IPS DF 6.9 (cell line): ENCODE measurements at places on chromosomes 4 and X.

- no peak for DNase-seq
Measured at GRCh38 chr4:76375703-76376102, 45.2 kb downstream of the CCDC158 start.

DNA sequence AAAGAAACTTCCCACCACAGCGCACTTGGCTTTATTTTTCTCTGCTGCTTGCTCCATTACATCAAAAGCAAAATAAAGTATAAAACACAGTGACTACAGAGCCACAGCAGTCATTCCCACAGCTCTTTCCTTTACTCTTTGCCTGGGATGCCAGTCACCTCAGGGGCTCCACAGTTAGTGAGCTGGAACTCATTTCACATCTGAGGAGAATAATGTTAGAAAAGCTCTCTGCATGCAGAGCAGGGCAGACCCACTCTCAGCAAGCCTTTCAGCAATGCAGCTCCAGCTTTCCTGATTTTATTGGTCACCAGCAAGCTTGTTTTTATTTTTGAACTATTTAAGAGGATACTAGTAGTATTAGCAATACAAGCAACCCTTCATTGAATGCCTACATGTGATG is 13.8 kb downstream of the GRXCR1 start:
- DNase-seq: no peak

GRCh38 chr4:39124885-39125599 is 57.3 kb upstream of the WDR19 start:
- DNase-seq: no peak

GRCh38 chr4:128303986-128304385 is 16.4 kb upstream of the PGRMC2 start:
- no peak for DNase-seq

DNA sequence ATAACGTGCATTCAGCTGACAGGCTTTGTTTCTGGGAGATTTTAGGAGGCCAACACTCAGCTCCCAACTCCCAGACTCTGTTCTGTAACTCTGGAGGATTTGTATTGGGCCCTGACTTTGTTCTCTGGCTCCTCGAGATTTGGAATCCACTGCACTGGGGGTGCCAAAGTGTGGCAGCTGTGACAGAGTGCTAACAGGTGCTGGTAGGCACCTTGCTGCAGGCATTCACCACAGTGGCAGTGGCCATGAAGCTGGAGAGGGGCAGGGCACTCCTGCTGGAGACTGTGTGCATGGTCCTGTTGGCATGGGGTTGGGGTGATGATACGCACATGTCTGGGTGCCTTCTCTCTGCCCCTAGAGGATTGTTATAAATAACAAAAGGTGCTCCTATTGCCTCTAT is 1094.9 kb upstream of the SLIT2 start:
- no peak for DNase-seq

- no peak for DNase-seq
Measured at GRCh38 chr4:57865264-57865663, 755.1 kb upstream of the IGFBP7 start.

DNA sequence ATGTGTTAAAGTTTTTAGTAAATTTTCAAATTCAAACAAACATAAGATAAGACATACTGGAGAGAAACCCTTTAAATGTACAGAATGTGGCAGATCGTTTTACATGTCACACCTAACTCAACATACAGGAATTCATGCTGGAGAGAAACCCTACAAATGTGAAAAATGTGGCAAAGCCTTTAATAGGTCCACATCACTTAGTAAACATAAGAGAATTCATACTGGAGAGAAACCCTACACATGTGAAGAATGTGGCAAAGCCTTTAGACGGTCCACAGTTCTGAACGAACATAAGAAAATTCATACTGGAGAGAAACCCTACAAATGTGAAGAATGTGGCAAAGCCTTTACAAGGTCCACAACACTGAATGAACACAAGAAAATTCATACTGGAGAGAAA is 32.8 kb downstream of the ZNF595 start:
- no peak for DNase-seq

- DNase-seq: no peak
Measured at GRCh38 chr4:140374130-140374477, 658 bp downstream of the SCOC start.

GRCh38 chrX:16659321-16659720 is 9.4 kb downstream of the S100G start:
- no peak for DNase-seq

- DNase-seq: peak; percentile 9
Measured at GRCh38 chr4:56086073-56086541, 137.4 kb downstream of the CEP135 start.

DNA sequence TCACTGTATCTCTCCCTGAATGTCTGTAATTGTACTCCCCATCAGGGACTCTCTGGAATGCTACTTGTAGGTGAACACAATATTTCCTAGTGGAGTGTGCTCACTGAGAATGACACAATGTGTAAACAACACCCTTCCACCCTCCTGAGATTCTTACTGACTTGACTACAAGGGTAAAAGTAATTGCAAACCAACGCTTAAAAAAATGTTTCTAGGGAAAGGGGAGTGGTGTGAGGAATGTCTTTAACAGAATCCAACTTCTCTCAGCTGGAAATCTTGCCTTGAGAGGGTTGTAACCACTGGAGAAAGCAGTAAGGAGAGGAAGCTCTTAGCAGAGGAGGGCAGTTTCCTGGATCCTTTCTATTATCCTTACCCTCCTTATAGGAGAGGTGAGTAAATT is 5.1 kb upstream of the RAPGEF2 start:
- no peak for DNase-seq

DNA sequence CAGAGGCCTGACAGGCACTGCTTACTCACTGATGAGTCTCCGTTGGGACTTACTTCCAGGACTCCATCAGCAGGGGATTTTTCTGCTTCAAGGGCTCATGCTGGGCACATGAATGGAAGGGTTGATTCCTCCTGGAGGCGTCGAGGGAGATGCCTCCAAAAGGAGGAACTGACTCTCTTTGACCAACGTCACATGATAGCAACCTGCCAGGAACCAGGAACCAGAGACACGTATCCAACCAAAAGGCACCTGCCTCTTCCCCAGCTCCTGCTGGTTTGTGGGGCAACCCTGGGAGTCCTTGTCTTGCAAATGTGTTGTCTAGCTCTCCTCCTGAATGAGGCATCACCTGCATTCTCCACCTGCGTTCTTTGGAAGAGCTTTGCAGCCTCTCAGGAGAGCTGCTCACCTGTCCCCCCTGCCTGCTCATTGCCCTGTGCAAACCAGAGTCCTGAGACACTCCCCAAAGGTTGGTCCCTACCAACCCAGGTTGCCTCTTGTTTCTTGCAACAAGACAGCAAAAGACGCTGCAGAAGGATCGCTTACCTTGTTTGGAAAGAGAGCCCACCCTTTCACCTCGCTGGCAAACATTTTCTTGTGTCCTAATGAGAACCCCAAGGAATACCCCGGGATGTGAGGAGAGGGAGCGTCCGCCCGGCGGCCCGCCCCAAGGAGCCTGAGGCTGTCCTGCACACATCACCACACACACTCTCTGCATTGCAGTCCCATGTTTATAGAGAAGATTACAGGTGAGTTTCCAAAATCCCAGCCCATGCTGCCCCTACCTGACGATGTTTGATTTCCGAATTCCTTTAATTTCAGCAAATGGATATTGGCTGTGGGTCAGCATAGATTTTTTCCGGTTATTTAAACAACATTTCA is 30.5 kb upstream of the SHOX start:
- DNase-seq: no peak
